ENCODE measurements at places on chromosomes 3 and 15.

DNA sequence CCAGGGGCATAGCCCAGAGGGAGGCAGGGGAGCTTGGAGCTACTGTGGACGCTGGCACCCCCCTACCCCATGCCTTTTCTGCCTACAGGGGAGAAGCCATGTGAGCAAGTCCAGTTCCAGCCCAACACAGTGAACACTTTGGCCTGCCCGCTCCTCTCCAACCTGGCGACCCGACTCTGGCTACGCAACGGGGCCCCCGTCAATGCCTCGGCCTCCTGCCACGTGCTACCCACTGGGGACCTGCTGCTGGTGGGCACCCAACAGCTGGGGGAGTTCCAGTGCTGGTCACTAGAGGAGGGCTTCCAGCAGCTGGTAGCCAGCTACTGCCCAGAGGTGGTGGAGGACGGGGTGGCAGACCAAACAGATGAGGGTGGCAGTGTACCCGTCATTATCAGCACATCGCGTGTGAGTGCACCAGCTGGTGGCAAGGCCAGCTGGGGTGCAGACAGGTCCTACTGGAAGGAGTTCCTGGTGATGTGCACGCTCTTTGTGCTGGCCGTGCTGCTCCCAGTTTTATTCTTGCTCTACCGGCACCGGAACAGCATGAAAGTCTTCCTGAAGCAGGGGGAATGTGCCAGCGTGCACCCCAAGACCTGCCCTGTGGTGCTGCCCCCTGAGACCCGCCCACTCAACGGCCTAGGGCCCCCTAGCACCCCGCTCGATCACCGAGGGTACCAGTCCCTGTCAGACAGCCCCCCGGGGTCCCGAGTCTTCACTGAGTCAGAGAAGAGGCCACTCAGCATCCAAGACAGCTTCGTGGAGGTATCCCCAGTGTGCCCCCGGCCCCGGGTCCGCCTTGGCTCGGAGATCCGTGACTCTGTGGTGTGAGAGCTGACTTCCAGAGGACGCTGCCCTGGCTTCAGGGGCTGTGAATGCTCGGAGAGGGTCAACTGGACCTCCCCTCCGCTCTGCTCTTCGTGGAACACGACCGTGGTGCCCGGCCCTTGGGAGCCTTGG lies 5.6 kb downstream of the CIB1 start:
- no peak for DNase-seq

- DNase-seq: no peak
These were observed 211.9 kb upstream of the MRPL3 start for GRCh38 chr3:131714585-131715220.

DNA sequence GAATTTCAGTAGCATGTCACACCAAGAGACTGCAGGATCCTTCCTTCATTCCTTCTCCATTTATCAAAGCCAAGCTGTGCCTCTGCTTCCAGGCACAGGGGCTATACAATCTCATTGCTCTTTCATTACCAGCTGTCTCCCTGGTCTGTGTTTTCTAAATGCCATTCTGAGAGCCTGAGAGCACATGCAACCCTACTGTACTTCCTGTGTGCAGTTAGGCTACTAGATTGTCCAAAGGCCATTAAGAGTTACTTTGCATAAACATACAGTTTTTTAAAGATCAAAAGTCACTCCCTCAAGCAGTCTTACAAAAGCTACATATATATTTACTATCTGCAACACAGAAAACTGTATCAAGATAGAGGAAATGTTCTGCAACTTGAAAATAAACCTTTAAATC lies 110.1 kb downstream of the CFAP44 start:
- DNase-seq: no peak

- no peak for DNase-seq
These were observed 510.5 kb upstream of the PROK2 start for GRCh38 chr3:72295276-72295961.

- DNase-seq: no peak
These were observed 203.5 kb upstream of the ZBTB20 start for GRCh38 chr3:115350606-115351005.

- DNase-seq: no peak
These were observed 4.6 kb downstream of the GP9 start for GRCh38 chr3:129065016-129065719.

- DNase-seq: no peak
These were observed 12.4 kb upstream of the CHRM5 start for GRCh38 chr15:33955945-33956344.

DNA sequence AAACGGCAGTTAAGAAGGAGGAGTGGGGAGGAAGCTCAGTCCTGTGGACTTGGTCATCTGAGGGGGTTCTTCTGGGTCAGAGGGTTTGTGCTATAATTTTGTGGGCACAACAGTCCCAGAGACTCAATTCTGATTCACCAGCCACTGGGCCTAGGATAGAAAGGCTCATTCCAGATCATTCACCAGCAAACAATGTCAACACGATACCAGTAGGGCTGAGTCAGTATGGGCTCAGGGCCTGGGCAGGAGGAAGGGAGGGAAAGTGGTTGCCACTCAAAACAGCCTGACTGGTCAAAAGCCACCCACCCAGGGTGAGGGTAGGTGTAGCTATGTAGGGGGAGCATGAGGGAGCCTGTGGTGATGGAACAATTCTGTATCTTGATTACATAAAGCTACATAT lies 86.9 kb upstream of the MEX3B start:
- no peak for DNase-seq

DNA sequence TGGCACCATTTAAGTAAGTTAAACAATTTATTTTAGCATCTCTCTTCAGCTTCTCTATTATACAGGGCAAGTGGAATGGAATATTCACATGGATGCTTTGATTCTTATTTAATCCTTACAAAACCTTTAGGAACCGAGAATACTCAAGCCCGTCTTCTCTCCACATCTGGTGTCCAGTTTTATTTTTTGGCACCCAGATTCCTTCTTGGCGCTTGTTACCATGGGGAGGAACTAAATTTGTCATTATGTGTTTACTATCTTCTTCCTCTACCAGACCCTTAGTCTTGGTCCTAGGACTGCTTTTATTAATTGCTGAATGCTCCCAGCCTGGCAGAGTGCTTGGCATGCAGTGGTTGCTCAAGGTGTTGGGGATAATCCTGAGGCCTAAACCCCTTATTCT lies 138.8 kb downstream of the CACNA2D3 start:
- no peak for DNase-seq

DNA sequence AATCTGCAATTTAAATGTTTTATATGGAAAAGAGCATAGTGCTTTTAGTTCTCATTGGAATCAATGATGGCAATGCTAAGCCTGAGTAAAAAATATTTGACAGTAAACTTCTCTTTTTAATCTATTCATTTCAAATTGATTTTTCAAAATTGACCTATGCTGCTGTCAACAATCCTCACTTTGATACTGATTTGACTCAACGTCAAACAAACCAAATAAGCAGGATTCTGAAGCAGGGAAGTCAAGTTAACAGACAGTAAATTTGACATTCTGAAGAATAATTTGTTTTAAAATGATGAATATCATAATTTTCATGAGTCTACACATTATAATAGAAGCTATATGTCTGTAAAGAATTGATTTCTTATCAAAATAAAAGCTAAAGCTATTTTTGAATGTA lies 1053.1 kb downstream of the DIPK2A start:
- DNase-seq: no peak
